ENCODE measurements at places on chromosomes 6 and 20.

DNA sequence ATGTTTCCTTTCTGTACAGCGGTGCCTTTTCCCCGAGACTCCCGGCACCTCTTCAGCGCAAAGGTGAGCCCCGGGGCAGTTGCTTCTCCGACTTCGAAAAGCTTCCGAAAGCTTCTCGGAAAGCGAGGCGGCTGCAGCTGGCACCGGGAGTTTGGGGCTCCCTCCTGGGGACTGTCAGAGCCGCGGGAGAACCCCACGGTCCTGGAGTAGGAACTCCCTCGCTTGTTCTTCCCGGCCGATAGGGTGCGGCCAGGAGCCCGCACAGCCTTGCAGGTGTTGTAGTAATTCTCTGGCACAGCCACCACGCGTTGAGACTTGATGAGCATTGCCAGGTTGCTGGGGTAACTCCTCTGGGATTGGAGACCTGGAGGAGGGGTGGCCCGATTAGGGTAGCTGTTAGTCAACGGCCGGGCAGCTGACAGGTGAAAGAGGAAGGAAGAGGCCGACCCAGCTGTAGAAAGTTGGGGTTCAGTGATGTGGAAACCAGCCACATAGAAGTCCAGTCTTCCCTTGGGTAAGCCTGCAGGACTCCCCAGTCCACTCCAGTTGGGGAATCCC lies 721 bp downstream of the KDM1B start:
- peak; percentile 91 for DNase-seq

GRCh38 chr6:3869284-3869631 lies 20.1 kb downstream of the FAM50B start:
- DNase-seq, result no peak

- no peak for DNase-seq
These were observed 34.8 kb downstream of the C6orf118 start for GRCh38 chr6:165274611-165275010.

- DNase-seq, result no peak
These were observed 531.1 kb downstream of the LMBRD1 start for GRCh38 chr6:69265706-69266105.

DNA sequence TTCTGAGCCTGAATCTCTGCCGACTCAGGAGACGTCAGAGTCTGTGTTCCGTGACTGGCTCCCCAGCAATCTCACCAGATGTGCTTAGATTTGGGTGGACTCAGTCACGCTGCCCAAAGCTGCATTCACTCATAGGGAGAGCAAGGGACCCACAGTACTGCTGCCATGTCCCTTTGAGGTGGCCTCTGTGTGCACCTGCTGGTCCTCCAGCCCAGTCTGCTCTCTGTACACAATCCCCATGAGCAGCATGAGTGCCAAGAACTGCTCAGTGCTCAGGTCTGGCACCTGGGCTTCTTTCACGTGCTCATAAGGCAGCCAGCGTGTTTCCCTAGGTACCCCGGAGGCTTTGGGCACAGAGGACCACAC lies 44.2 kb upstream of the TIAM2 start:
- DNase-seq, result no peak

DNA sequence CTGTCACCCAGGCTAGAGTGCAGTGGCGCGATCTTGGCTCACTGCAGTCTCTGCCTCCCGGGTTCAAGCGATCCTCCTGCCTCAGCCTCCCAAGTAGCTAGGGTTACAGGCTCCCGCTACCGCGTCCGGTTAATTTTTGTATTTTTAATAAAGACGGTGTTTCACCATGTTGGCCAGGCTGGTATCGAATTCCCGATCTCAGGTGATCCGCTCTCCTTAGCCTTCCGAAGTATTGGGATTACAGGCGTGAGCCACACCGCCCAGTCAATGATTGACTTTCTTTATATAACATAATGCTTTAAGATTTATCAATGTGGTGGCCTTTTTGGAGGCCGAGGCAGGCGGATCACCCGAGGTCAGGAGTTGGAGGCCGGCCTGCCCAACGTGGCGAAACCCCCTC lies 7.8 kb upstream of the ABT1 start:
- no peak for DNase-seq

DNA sequence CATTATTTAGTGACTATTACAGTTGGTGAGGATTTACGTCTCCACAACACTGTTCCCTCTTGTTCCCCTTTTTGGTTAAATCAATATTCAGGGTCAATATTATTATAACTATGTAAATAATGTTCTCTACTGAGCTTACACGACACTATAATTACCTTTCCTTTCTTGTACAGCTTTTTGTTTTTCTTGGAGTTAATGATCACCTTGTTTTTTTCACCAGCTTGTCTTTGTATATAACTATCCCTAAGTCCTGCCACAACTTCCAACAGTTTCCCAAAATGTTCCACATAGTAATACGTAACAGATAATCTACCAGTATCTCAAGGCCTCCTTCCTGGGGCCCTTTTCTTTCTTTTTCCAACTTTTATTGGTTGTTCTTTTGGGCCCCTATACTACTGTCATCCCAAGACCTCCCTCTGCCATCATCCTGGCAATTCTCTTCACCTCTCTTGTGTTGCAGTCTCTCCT lies 142.0 kb upstream of the SOX4 start:
- no peak for DNase-seq

DNA sequence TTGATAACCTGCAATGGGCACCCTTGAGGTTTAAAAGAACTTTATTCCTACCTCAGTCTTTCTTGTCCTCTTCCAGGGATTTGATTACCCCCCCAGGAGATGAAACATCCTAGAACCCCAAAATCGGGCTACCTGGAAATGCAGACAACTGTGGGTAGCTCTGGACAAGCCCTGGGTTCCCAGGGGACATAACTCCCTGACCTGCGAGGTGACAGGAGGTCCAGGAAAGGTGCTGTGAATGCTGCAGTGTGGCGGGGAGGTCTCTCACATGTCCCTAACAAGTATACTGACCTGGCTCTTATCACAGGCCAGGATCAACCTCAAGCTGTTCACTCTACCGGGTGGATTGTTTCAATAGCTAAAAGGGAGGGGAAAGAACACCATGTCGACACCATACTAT lies 11.6 kb downstream of the JAG1 start:
- no peak for DNase-seq

DNA sequence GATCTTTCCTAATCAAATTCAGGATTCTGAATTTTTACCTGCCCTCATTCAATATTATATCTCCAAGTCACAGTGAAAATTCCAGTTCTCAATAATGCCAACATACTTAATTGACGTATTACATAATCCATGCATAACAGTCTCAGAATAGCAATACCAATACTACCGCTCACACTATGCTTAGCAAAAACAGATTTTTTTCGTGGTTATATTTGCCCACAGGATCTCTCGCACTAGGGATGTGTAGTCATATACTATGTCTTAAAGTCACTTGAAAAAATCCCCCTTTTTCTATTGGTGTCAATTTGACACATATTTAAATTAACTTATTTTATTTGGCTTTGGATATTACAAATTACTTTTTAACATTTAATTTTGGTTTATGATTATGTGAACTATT lies 323.1 kb upstream of the SLC35B3 start:
- no peak for DNase-seq

GRCh38 chr20:4607287-4607713 lies 114.4 kb upstream of the PRND start:
- DNase-seq, result peak; percentile 76

- no peak for DNase-seq
These were observed 9.2 kb upstream of the DSP start for GRCh38 chr6:7532232-7532631.

DNA sequence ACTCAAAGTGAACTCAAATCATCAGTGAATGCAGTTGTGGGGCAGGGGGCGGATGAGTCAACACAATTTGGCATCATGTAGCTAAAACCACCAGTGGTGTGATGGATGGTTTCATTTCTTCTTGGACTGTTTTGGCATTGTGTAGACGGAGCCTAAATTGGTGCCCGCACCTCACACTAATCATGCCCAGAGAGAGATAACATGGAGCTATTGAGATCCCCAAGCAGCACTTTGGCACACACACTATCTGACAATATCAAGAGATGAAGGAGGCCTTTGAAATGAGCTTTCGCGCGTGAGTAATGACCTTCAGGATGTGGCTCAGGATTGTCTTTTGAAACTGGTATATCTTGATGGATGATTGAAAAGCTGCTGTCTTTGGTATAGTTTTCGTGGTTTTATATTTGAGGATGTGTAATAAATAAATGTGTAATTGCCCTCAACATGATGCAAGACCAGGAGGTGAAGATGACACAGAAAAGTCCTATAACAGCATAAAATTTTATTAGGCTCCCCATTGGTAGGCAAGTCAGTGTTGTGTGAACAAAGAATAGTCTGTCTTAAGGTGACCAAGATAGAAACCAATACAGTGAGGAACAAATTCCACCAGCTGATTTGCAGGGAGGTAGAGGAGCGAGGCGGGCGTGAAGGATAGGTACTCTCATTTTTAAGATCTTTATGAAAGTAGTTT lies 174.2 kb downstream of the TSHZ2 start:
- no peak for DNase-seq

- DNase-seq, result peak; percentile 36
These were observed 20.8 kb downstream of the SYCP2 start for GRCh38 chr20:59912609-59913008.

GRCh38 chr6:134080171-134080795 lies 27.9 kb upstream of the SLC2A12 start:
- DNase-seq, result no peak

DNA sequence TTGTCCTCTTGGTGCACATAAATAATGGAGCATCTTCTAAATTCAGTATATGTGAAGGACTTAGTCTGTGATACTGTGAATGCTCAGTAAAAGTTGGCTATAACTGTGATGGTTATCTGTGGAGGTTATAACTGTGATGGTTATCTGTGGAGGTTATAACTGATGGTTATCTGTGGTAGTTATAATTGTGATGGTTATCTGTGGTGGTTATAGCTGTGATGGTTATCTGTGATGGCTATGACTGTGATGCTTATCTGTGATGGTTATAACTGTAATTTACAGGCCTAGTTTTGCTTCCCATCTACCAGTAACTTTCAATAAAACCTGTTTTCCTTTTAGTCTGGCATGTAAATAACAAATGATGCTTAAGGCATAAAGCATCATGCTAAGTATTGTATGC lies 16.5 kb downstream of the PTK7 start:
- no peak for DNase-seq

DNA sequence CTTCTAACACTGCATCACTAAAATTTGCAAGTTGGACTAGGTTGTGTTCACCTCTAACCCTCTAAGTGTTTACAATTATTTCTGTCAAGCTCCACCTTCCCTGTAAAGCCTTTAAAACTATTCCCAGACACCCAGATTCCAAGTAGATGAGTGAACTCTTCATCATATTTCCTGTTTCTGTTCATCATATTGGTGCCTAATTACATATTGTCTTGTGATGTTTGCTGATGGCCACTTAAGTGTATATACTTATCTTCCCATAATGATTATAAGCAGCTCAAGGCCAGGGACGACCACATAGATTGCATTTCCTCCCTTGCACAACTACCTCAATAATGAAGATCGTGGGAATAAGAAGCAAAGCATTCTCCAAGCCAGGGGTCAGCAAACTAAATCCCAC lies 16.8 kb downstream of the TNFRSF21 start:
- no peak for DNase-seq

DNA sequence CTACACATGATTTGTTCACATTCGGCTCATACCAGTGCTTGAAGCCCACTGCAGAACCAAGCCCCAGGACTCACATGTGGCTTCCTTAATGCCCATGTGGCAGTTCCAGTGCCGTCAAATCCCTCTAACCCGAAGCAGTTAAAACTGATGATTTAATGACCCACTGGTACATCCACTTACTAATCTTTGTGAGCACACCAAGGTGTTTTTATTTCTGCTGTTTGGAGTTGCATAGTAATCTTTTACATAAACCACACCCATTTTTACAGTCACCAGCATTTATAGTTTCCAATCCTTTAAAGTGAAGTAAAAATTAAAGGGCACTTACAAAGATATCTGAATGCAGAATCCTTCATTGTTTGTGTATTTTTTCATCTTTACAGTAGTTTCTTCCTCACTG lies 232.0 kb downstream of the ANKRD60 start:
- DNase-seq, result no peak

- DNase-seq, result no peak
These were observed 63.8 kb downstream of the ELOVL5 start for GRCh38 chr6:53284901-53285300.

DNA sequence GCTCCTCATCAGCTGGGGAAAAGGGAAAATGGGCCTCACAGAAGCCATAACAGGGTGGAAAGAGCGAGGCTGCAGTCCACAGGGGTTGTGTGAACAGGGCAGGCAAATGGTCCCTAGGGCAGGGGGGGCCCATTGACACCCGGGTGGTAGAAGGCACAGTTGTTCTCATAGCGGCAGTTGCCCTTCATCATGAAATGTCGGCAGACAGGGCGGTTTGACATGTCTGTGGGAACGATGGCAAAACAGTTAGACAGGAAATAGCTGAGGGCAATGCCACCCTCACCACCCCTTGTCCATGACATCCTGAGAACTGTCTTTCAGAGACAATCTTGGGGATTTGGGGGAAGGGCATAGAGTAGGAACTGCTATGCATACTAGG lies 15.6 kb downstream of the PPP1R10 start:
- DNase-seq, result no peak

- DNase-seq, result no peak
These were observed 1.1 kb downstream of the TBC1D32 start for GRCh38 chr6:121333196-121333595.

GRCh38 chr6:52328303-52328662 lies 33.7 kb upstream of the PAQR8 start:
- DNase-seq, result no peak

- DNase-seq, result no peak
These were observed 378.3 kb downstream of the CDH4 start for GRCh38 chr20:61630391-61630650.

DNA sequence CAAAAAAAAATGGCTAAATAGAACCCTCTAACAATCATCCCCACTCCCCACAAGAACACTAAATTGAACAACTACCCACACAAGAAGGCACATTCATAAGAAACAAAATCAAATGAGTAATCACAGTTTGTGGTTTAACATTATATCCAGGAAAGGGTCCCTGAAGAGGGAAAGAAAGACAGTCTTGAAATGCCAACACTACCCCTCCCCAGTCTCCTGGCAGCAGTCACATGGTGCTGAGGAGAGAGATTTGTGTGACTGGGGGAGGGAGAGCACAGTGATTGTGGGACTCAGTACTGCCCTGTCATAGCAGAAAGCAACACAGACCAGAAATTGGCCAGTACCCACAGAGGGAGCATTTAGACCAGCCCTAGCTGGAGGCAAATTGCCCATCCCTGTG lies 443.7 kb upstream of the BTBD3 start:
- DNase-seq, result no peak

DNA sequence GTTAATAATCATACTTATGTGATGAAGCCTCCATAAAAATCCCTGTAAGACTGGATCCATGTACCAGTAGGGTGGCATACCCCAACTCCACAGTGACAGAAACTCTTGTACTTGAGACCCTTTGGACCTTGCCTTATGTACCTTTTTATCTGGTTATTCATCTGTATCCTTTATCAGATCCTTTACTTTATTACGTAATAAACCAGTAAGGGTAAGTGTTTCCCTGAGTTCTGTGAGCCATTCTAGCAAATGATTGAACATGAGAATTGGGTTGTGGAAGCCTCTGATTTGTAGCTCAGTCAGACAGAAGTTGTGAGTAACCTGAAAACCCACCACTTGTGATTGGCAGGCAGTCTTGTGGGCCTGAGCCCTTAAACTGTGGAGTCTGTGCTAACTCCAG lies 229.7 kb downstream of the FOXA2 start:
- no peak for DNase-seq

- no peak for DNase-seq
These were observed 4.8 kb upstream of the SOX4 start for GRCh38 chr6:21588481-21589351.
